MM.1S (cell line): ENCODE measurements at places on chromosomes 2 and 18.
A peak's percentile ranks its signal among the peaks of the same experiment; 100 is the strongest.

- no peak for DNase-seq
Measured at GRCh38 chr2:47025969-47026610, 110.5 kb upstream of the MCFD2 start.

- peak; percentile 62 for DNase-seq
Measured at GRCh38 chr18:50042611-50043010, 152.3 kb downstream of the MYO5B start.

- DNase-seq: no peak
Measured at GRCh38 chr2:229831805-229832509, 89.9 kb downstream of the TRIP12 start.

DNA sequence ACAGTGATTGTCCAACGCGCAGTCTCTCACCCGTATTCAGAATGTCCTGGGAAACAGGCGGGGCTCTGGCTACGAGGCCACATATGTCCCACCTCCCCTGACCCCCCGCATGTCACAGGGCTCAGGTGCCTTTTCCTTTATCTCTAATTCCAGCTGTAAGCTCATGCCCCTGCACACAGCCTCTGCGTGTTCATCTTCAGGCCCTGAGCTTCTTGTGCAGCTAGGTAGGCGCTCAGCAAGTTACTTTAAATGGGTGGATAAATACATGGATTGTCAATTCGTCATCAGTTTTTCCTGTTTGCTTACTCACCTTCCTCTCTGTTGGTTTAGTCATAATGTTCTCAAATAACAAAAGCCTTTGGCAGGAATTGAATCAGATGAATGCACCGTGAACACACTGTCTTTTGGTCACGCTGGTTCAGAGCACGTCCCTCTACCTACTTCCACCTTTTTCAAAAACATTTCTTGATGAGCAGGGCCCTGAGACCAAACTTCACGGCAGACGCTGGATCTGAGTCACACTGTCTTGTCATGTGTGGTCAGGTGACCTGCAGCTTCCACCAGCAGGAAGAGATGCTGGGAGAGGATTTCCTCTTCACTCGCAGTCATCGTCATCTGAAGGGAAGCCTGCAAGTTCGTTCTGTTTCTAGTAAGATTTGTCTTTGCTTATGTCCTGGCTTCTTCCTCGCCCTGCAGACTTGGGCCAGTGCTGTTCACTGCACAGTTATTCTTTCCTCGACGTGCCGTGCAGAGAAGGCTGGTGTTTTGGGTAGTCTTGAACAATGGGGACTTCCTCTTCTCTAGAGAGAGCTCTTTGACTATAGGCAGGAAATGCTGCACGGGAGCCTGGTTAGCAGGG, 138.1 kb downstream of the PTGR3 start:
- DNase-seq: no peak

GRCh38 chr18:40464032-40464431, 1491.0 kb upstream of the PIK3C3 start:
- DNase-seq: no peak

DNA sequence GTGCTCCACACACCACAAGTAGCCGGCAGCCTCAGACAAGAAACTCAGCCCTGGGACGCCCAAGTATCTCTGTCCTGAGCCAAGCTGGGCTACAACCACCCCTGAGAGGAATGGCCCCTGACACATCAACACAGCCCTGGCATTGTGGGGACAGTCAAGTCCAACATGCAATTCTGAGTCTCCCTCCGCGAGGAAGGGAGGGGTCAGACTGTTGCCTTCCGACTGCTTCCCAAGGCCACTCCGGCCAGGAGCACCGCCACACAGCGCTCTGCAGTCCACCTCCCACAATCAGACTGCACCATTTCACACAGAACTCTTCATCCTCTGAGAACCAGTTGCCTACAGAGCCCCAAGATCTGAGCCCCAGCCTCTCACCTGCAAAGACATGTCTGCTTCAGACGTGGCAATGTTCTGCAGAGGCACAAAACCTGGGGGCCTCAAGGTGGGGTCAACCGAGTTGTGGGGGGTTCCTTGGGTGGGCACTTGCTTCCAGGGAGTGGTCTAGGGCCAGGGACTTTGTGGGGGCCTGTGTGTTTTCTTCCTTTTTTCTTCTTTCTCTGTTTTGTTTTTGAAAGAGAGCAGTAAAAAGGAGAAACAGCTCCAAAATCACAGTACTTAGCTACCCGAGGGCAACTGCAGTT, 76.7 kb upstream of the SALL3 start:
- no peak for DNase-seq

GRCh38 chr18:3262234-3263131, 550 bp downstream of the MYL12B start:
- peak; percentile 21 for DNase-seq

- DNase-seq: no peak
Measured at GRCh38 chr2:120132190-120132589, 91.0 kb downstream of the TMEM185B start.
